Liver (tissue), 10 donors: ENCODE measurements at places on chromosomes 2 and 18. TPM values are rescaled to one million over a fixed set of nuclear protein-coding genes. Genes with fewer than 3 reads are reported as not detected.

The SLC4A5 gene
- total RNA-seq: 0.42 TPM

The OXER1 gene
- 2.2 TPM for total RNA-seq

The FIGN gene
- 5.4 TPM for total RNA-seq

The ANKRD62 gene
- total RNA-seq: under 0.01 TPM

The SRD5A2 gene
- total RNA-seq: 23.3 TPM

The CCL20 gene
- 5.9 TPM for total RNA-seq

The HOXD8 gene
- 0.19 TPM for total RNA-seq

The SERPINB11 gene
- total RNA-seq: not detected

The ALLC gene
- 1.3 TPM for total RNA-seq

The IL36B gene
- not detected for total RNA-seq
